ENCODE measurements at places on chromosomes 12 and 14.

DNA sequence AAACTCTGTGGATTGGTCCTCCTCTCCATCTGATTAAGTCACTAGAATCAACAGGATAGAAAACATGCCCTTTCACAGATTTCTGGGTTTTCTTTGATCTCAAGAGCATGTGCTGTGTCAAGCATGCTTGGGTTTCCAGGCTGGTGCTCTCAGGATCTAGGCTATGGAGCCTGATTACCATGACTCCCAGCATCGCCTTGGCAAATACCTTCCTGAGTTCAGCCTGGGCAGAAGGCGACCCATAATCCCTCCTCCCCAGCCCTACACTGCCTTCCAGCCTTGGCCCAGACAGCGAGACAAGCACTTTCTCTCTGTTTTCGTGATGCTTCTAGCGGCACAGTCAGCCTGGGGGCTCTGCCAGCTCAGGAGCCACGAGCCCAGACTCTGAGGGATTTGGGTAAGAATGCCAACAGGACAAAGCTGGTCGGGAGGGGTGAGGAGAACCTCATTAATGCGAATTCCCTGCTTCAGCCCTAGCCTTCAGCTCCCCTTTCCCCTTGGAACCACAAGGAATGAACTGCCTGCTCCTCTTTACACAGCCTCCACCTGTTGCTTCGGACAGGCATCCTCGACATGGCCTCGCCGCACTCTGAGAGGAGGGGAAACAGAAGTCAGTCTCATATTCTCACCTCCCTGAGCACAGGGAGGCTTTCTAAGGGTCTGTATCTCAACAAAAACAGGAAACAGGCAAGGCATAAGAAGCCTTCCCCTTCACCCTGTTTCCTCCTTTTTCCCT lies 227.1 kb downstream of the MSRB3 start:
- DNase-seq: no peak

GRCh38 chr12:93025145-93026103 lies 96.3 kb upstream of the EEA1 start:
- DNase-seq: peak; percentile 13

- no peak for DNase-seq
Observed at GRCh38 chr14:81412779-81413178, 12.7 kb upstream of the STON2 start.

- no peak for DNase-seq
Observed at GRCh38 chr12:92912672-92913071, 16.4 kb downstream of the EEA1 start.

GRCh38 chr12:3142386-3142785 lies 65.2 kb downstream of the TSPAN9 start:
- no peak for DNase-seq

- DNase-seq: no peak
Observed at GRCh38 chr12:132276066-132276826, 53.1 kb downstream of the GALNT9 start.

DNA sequence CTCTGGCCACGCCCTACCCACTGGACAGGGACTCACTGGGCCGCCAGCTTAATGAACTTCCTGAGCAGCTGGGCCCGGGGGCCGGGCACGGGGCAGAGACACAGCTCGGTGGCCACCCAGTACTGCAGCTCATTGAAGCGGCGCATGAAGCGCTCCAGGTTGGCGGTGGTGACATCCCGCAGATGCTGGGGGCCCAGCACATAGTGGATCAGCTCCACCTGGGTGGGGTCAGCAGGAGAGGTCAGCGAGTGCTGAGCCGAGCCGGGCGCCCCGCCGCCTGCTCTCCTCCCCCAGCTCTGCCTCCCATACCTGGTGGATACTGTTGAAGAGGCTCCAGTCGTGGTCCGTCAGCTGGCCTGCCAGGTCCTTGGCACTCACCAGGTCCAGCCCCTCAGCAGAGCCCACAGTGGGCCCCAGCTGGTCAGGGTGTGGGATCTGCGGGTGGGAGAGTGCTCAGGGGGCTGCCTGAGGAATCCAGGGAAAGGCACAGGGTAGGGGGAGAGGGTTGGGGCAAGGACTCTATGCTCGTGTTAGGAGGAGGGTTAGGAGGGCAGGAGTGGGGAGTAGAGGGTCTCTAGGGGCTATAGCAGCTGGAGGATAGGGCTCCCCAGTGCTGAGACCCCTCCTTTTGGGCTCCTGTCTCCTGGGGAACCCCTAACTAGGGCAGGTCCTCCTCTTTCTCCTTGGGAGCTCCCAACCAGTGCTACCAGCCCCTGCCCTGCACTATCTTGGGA lies 15.5 kb upstream of the ENDOU start:
- no peak for DNase-seq

- no peak for DNase-seq
Observed at GRCh38 chr14:97179573-97179972, 382.4 kb downstream of the VRK1 start.

- no peak for DNase-seq
Observed at GRCh38 chr14:51605575-51605974, 46.1 kb upstream of the FRMD6 start.

DNA sequence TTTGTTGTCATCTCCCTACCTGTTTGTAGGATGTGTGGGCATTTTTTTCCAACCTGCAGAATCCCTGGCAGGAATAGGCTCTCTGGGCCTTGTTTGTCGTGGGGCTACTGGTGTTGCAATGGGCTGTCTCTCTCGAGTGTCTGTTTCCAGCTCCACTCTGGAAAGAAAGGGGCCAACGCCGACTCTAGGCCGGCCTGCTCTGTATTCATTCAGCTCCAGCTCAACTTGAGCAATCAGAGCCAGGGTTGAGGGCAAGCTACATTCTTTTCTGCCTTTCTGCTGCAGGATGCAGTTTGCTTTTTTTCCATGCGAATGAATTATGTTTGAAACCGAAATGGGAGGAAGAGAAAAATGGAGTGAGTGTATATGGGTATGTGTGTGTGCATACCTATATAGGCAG lies 2.3 kb downstream of the JDP2 start:
- DNase-seq: no peak

GRCh38 chr14:31037709-31038221 lies 11.6 kb upstream of the STRN3 start:
- DNase-seq: no peak

- no peak for DNase-seq
Observed at GRCh38 chr12:31876568-31877424, 82.4 kb upstream of the RESF1 start.

DNA sequence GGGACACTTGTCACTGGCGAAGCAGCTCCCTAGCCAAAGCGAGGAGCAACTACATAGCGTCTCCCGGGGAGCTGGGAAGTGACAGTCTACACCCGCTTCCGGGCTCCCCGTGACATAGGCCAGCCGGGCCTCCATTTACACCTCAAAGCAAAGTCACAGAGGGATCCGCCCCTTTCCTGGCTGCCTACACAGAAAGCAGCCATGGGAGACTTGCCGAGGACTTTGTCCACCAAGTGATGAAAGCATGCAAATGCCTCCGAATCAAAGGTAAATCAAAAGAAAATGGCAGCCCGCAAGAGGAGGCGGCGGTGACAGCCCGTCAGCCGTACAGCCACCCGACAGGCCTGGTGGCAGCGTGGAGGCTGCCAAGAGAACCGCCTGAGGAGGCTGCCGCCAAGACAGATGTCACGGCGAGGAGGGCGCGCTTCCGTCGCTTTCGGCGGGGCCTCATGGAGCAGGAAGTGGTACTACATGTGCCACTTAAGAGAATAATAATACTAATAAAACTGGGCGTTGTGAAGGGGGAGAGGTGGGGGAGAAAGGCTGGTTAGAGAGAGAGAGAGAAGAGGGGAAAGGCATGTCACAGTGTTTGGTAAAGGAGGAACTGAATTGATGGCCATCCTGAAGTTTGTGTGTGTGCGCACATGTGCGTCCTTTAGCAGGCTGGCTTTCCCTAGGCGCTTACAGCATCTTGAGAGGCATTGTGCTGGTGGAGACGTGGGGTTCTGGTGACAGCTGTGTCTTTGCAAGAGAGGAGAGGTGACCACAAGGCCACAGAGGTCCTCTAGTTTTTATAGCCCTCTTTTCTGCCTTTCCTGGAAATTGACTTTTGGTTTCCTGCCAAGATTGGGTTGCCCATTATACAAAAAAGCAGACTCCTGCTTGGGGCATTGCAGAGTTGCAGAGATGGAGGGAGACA lies 661.7 kb downstream of the VRK1 start:
- DNase-seq: no peak

- DNase-seq: no peak
Observed at GRCh38 chr12:67452119-67452805, 183.1 kb downstream of the CAND1 start.

DNA sequence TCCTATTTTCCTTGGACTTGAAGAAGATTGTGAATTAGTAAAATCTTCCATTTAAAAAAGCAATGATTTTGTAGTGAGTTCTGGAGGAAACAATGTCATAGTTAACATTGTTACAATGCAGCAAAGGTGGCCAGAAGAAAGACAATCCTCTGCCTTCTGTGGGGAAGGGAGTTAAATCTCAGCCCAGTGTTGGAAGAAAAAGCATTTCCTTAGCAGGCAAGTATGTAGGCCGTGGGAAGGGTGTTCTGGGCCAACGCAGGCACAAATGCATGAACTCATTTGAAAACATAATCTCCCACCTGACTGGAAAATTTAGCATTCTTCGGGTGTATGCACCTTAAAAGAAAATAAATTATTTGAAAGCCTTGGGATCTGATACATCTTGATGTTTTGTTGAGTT lies 258.6 kb downstream of the ADAMTS20 start:
- DNase-seq: no peak

- no peak for DNase-seq
Observed at GRCh38 chr12:2548081-2548480, 246.7 kb upstream of the FKBP4 start.

DNA sequence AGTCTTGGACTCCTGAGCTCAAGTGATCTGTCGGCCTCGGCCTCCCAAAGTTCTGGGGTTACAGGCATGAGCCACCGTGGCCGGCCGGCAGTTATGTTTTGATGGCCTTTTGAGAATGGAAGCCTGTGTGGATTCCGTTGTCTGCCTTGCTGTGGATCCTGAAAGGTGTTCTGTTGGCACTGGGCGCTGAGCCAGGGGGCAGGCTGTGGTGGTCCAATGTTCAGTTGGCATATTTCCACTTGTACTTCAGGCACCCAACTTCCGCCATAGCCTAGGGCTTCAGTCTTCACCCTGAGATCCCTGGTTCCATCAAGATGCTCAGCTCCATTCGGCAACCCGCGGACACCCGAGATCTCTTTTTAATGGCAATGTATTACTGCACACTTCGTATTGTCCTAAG lies 6.3 kb upstream of the RPLP0 start:
- DNase-seq: no peak

DNA sequence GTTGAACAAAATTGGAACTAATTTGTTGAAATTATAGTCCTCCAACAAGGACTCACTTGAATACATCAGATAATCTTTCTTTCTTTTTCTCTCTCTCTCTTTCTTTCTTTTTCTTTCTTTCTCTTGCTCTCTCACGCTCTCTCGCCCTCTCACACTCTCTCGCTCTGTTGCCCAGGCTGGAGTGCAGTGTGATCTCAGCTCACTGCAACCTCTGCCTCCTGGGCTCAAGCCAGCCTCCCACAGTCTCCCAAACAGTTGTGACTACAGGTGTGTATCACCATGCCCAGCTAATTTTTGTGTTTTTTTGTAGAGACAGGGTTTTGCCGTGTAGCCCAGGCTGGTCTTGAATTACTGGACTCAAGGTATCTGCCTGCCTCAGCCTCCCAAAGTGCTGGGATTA lies 22.8 kb downstream of the WDR20 start:
- no peak for DNase-seq

DNA sequence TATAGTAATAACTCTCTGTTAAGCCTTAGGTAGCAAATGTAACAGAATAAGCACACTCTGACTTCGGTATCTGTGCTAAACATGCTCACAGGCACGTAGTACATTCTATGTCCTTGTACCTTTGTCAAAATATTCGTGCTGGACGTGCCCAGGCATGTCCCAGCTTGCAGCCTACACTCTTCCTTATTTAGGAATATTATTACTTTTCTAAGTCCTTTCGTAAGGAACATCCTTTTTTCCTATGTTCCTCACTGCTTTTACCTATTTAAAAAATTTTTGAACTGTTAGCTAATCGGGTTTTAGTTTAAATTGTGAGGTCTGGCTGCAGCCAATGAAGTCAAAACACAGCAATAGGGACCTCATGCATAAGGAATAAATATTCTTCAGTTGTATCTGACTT lies 24.1 kb upstream of the UBC start:
- DNase-seq: no peak

GRCh38 chr12:72272731-72273498 lies 745 bp downstream of the TRHDE start:
- DNase-seq: no peak

- DNase-seq: no peak
Observed at GRCh38 chr14:32190673-32191072, 11.2 kb upstream of the RNU6-7 start.

GRCh38 chr14:105012171-105012985 lies 8.5 kb downstream of the CDCA4 start:
- peak; percentile 49 for DNase-seq

GRCh38 chr12:25743679-25744215 lies 190.7 kb upstream of the LMNTD1 start:
- DNase-seq: no peak

DNA sequence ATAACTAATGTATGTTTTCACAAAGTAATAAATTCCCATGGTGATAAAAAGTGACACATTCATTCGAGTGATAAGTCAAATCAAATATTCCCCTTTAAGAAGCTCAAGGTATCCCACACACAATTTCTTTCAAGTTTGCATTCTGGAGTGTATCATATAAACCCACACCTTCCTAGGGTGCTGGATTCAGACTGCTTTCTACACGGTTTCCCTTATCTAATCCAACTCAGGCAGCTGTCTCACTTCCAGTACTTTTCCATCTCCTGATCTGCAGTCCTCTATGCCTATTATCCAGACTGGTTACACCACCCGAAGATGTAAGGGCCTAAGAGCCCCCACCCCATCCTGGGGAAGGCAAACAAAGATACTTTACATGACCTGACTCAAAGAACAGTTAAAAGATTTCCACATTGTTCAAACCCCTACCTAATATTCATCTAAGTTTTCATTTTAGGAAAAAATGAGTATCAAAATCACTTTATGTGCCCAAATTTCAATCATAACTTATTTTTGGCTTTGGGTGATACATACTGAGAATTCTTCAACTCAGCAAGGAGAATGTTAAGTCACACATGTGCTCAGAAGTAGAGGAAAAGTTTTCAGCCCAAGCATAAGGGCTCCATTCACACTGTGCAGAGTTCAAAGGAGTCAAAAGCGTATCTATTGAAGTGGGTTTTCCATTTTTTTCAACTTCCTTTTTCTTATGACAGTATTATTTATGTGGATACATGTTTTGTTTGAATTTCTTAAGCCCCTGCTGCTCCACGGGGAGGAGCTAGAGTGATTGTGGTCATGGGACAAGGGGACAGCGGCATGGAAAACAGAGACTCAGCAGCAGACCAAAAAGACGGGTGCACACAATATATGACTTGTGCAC lies 41.8 kb downstream of the CORO1C start:
- DNase-seq: peak; percentile 70

- DNase-seq: no peak
Observed at GRCh38 chr12:48768147-48768546, 20.7 kb downstream of the ADCY6 start.

GRCh38 chr14:63777024-63777423 lies 49.2 kb upstream of the SGPP1 start:
- peak; percentile 8 for DNase-seq

Data from A549 (cell line).